ENCODE measurements at places on chromosomes 6 and 20.
A peak's percentile ranks its signal among the peaks of the same experiment; 100 is the strongest.

GRCh38 chr6:79538106-79538971, 1.1 kb upstream of the LCA5 start:
- DNase-seq, result no peak

GRCh38 chr6:8110117-8110721, 7.9 kb upstream of the EEF1E1 start:
- DNase-seq, result no peak

DNA sequence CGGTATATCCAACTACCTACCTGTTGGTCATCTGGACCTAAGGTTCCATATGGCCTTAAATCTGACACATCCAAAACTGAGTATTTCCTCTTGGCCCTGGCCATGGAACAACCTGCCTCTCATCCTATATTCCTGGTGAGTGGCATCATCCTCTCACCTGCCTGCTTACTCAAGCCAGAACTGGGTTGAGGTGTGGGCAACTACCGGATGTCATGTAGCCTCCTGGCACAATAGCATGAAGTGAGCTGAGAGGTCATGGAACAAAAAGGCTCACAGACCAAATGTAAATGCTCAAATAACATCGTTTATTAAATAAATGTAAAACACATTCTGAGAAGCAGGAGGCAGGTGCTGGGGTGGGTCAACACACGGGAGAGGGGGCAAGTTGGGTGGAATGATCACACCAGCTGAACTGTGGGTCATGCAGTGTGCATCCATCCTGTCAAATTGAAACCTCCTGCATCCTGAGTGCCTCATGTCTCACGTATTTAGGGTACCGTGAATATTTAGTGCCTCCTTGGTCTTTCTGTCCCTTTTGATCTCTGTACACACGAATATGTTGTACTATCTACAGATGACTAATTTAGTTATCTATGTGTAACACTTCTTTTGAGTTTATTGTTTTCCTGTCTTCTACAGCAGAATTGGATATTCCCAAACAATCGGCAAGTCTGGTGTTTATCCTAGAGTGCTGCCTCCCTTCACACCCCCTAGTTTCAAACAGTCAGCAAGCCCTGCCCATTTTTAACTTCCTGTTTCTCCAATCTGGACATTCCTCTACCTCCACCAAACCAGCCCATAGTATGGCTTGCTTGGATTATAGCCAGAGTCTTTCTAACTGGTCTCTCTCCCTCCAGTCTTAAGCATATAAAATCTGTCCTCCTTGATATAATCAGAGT, 7.9 kb upstream of the POU5F1 start:
- no peak for DNase-seq

DNA sequence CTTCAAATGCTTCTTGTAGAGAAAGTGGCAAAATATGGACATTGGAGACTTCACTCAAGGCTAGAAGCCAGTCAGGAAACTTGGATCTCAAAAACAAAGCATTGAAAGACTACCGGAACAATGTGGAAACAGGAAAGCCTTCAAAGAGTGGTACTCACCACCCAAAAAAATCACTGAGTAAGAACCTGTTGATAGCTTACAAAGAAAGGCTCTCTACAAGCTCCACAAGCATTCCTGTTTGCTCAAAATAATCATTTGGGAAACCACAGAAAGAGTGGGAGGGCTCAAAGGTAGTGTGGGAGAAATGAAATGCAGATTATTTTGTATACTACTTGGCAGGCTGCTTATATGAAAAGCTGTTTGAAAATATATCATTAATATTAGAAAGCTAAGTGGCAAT, 9.5 kb upstream of the DST start:
- no peak for DNase-seq

- no peak for DNase-seq
Observed at GRCh38 chr6:166921570-166921969, 34.8 kb downstream of the RNASET2 start.

DNA sequence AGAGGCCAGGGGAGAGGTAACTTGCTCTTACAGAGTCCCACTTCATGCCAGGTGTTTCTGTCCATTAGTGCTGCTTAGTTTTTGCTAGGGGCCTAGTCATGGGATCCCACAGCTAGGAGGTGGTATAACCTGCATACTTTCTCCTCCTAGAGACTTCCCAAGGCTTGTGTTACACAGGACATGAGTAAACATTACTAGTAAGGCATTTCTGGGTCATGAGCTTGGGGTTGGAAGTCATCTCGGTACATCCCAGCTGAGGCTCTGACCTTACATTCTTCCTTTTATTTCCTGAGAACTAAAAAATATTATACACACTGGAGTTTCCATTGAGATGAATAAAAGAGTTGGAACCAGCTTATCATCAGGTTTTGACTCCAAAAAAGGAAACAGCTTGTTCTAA, 20.9 kb upstream of the PNPLA1 start:
- no peak for DNase-seq

- no peak for DNase-seq
Observed at GRCh38 chr6:24795106-24795505, 3.6 kb downstream of the ARMH2 start.

DNA sequence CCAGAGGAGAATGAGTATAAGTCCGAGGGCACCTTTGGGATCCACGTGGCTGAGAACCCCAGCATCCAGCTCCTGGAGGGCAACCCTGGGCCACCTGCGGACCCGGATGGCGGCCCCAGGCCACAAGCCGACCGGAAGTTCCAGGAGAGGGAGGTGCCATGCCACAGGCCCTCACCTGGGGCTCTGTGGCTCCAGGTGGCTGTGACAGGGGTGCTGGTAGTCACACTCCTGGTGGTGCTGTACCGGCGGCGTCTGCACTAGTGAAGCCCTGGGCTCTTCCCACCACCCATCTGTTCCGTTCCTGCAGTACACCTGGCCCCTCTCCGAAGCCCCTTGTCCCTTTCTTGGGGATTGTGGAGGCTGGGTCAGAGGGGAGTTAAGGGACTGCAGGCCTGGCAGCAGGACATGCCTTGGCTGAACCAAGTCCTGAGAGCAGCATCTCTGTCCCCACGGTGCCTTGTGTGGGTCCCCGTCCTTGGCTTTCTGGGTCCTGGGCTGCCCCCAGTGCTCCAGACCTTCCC, 19.3 kb downstream of the MAVS start:
- DNase-seq, result no peak

- DNase-seq, result no peak
Observed at GRCh38 chr6:167670938-167671338, 155.8 kb upstream of the AFDN start.

DNA sequence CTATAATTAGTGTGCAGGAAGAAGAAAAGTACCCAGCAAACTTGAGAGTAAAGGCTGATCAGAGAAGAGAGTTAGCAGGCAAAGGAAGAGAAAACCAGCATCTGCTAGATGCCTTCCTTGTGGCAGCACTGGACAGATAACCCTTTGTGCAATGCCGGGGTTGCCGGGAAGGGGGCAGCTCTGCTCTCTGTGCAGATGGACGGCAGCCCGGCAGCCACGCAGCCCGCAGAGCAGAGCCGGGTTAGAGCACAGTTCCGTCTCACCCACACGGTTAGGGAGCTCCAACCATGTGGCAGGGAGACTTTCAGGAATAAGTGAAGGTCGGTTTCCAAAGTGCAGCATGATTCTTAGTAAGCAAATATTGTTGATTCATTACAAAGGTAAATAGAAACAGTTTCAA, 80.0 kb upstream of the RPS6KA2 start:
- DNase-seq, result no peak

- no peak for DNase-seq
Observed at GRCh38 chr6:33746651-33747100, at the start of gene IP6K3. Gene IP6K3, minus strand, starts transcription at chr6:33746905. Its CDS starts 11,429 bp downstream, at chr6:33735476.

GRCh38 chr20:2152317-2152716, 50.7 kb downstream of the STK35 start:
- no peak for DNase-seq

DNA sequence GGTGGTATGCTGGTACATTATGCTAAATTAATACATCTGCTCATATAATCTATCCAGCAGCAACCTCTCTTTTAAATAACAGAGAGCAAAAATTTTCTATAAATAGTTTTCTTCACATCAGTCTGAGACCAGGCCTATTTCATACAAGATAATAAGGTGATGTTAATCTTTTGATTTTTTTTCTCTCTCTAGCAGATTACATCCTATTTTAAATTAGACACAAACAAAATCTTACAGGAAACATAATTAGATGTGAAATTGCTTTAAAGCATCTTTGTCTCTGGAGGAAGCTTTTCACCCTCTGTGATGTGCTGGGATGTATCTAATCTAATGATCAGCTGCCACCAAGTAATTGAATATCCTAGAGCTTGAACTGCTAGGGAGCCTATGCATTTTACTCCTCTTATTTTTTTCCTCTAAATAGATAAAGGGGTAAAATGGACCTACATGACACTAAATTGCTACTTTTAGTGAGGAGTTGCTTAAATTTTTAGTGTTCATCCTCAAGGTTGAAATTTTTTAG, 165.5 kb downstream of the MANEA start:
- DNase-seq, result no peak

- no peak for DNase-seq
Observed at GRCh38 chr20:17835240-17835933, 133.2 kb downstream of the SNX5 start.

GRCh38 chr6:164079275-164079600, 664.7 kb downstream of the QKI start:
- no peak for DNase-seq

- DNase-seq, result no peak
Observed at GRCh38 chr6:1757131-1757530, 147.4 kb downstream of the FOXC1 start.

DNA sequence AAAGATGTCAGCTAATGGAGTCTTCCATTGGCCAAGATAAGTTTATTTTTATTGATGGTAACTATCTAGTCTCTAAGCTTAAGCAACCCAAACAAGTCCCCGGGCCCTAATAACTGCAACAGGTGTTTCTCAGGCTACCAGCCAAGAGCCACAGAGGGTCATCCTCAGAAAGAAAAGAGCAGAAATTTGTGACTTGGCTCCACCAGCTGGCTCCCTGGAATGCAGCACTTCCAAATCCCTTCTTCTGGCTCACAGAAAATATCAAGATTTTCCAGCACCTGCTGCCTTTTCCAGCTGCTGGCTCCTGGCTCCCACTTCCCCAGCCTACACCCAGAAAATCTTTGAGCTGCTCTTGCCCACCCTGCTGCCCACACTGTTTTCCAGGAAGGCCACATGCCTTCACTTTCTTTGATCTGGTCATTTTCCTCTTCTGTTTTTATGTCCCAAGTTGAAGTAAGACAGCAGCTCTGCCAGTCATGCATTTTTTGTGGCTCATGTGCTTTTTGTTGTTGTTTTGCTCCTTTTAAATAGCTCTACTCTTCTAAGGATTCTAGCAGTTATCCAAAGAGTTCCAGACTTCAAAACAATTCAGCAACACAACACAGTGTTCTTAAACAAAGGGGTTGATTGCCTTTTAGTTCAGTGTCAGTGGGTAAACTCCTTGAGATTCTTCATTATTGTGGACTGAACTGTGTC, 151.0 kb upstream of the SMLR1 start:
- DNase-seq, result no peak

GRCh38 chr6:26441977-26442376, 1.7 kb downstream of the BTN3A3 start:
- DNase-seq, result no peak

- DNase-seq, result no peak
Observed at GRCh38 chr6:147384029-147384428, 124.5 kb upstream of the SAMD5 start.

DNA sequence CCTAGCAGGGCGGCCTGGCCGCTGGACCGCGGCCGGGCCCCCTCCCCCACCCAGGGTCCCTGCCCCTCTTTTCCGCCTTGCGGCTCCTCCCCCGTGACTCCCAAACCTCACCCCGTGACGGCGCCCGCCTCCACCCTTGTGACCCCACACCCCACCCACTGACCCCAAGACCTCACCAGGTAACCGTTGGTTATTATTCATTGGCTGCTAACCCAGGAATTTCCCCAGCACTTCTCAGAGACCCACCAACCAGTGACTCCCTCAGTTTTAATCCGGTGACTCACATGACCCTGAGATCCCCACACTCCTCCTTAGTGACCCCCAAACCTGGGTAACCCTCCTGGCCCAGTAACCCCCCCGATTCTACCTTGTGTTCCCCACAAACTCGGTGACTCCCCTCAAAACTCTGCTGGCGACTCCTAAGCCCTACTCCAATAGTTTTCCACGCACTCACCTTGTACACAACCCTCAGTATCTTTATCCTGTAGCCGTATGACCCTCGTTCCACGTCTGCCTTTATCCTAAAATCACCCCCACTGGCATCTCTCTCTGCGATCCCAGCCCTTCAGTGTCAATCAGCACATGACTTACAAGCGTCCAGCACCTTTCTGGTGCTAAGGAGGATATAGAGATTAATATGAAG, 534 bp downstream of the ZNF76 start:
- DNase-seq, result peak; percentile 67

DNA sequence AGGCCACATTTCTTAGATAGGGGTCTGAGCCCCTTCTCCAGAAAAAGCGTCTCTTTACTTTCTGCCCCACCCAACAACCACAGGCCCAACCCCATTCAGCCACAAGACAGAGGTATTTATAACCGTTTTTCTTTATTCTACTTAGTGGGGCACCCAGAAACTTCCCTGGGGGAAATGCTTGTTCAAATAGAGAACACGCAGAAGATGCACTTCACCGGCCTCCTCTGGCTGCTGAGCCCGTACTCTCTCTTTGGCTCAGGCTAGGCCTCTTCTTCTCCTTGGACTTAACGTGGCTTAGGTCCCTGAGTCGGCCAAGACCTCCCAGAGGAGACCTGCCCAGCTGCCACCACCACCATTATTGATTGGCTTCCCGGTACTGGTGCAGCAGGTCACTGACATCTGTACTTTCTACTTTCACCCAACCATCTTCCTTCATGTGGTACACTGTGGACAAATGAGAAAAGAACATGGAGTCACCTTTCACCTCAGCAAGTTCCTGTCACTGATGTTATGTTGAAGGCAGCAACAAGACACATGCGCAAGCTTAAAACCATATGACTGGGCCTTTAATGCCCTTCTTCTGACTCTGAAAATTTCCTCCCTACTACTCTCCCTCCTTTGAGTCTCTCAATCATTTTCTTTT, 2.2 kb upstream of the TAP2 start:
- DNase-seq, result no peak

DNA sequence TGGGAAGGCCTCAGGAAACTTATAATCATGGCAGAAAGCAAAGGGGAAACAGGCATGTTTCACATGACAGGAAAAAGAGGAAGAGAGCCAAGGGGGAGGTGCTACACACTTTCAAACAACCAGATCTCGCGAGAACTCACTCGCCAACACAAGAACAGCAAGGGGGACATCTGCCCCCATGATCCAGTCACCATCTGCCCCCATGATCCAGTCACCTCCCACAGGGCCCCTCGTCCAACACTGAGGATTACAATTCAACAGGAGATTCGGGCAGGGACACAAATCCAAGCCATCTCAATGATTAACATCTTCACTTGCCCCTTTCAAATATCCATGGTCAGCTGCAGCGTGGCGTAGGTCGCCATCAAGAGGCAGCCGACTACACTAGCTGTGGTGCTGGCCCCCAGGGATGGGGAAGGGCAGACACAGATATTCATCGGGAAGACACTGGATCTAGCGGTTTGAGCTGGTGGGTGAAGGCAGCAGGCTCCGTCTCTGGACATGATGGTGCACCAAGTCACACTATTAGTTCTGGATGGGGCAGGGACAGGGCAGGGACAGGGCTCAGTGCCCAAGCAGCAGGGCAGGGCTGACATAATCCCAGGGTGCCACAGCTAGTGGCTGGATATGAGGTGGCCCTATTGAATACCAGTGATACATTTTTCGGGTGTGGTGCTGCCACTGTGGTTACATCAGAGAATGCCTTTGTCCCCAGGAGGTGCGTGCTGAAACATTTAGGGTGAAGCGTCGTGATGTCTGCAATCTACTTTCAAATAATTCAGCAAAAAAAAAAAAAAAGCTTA, 31.6 kb downstream of the TUBB2B start:
- DNase-seq, result no peak

GRCh38 chr6:11650025-11650696, 112.6 kb downstream of the TMEM170B start:
- DNase-seq, result no peak
